ENCODE measurements at places on chromosomes 1 and 21.

- DNase-seq: no peak
Observed at GRCh38 chr21:25639551-25640201, 618 bp downstream of the JAM2 start.

DNA sequence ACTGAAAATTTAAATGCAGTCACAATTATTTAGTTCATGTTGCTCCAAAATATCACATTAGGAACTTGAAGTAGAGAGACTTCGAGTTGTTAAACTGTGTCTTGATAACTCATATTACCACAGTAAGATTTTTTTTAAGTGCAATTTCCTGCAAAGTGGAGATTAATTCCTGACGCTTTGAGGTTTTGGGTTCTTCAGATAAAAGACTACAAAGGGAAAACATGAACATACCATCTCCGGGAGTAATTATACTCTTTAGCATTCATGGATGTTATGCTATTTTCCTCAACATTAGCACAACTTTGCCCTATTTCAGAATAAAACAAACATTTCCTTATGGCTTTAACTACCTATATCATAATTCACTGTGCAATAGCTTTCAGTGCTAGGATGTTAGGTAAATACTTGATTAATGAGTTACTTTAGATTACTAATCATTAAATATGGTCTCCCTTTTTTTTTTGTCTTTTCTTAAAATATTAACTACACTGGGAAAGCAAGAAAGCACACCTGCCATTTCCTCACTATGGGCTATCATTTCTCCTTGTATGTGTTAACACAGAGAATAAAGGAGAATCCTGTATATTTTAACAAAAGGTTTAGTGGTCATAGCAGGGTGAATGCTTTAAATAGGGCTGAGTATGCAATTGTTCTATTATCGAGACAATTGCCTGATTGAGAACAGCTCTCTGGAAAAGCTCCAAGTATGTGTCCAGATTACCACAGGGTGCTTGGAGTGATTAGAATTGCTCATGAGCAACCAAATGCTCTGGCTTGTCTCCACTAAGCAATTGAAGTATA lies 252.5 kb upstream of the C1orf105 start:
- DNase-seq: no peak

- no peak for DNase-seq
Observed at GRCh38 chr21:40516335-40516734, 330.6 kb downstream of the DSCAM start.

GRCh38 chr1:209767706-209768105 lies 11.9 kb downstream of the TRAF3IP3 start:
- DNase-seq: no peak

GRCh38 chr1:218971156-218971555 lies 202.5 kb upstream of the LYPLAL1 start:
- no peak for DNase-seq

DNA sequence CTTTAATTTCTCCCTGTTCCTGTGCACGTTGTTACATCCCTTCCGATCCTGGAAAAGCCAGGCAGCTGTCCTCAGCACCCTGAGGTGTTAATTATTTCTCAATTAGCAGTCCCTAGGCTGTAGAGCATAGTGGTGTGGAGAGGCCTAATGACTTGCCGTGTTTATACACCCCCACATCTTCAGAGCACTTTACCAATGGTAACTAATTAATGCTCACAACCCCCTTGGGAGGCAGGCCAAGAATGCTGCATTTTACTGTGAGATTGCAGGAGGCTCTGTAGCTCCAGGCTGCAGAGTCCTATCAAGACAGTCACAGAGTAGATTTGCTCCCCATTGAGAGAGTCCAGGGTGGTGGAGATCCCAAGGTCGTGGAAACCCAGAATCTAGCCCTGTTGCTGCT lies 2.4 kb upstream of the PARS2 start:
- no peak for DNase-seq

DNA sequence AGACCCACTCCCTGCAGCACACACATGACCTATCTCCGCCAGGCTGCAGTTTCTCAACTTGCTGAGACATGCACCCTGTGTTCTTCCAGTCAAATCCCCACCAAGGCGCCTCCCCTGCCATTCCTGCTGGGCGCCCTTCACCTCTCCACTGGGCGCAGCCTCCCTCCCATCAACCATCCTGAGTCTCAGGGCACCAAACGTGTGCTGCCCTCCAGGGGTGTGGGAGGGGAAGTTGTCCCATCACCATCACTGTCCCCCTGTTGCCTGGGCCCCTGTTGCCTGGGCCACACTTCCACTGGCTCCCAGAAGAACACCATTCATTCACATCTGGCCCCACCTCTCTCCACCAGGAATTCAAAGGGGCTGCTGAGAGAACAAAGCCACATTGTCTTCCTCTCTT lies 44.9 kb upstream of the EFHD2 start:
- DNase-seq: no peak

DNA sequence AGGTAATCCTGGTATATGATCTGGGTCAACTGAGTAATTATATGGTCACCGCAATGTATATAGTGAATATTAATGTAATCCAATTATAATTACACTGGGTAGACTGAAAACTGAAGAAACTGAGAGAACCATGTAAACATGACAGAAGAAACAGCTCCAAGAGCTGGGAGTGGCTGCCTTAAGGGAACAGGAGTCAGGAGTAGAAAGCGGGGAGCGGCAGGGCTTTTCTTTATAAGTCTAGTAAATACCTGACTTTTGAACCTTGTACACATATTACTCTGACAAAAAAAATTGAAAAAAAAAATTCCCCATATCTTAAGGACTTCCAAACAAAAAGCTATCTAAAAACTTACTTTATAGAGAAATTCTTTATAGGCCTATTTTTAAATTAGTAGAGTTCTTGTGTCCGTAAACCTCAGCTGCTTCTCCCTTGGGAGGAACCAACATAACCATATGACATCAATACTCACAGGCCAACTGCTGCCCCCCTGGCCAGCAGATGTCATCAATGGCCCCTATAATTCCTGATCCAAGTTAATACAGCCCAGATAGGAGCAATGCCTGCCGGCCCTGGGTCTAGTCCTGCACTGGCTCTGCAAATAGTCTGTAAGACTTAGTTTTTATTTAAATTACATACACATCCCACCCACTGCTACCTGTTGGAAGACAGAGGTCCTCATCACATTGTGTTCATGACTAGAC lies 33.8 kb downstream of the THAP3 start:
- no peak for DNase-seq

- DNase-seq: no peak
Observed at GRCh38 chr1:162487241-162487640, 10.4 kb upstream of the UHMK1 start.

DNA sequence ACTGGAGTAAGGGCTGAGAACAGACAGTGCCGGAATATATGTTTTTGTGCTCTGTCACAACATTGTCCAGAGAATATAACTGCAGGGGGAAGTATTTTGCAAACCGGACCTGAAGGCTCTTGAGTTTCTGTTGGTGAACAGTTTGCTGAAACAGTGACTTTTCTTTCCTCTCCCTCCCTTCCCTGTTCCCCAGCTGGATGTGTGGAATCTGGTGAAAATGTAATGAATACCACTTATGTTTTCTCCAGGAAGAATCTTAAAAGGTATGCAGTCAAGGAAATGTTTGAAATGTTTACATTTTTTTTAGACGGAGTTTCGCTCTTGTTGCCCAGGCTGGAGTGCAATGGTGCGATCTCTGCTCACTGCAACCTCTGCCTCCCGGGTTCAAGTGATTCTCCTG lies 23.4 kb downstream of the CHAF1B start:
- DNase-seq: no peak

DNA sequence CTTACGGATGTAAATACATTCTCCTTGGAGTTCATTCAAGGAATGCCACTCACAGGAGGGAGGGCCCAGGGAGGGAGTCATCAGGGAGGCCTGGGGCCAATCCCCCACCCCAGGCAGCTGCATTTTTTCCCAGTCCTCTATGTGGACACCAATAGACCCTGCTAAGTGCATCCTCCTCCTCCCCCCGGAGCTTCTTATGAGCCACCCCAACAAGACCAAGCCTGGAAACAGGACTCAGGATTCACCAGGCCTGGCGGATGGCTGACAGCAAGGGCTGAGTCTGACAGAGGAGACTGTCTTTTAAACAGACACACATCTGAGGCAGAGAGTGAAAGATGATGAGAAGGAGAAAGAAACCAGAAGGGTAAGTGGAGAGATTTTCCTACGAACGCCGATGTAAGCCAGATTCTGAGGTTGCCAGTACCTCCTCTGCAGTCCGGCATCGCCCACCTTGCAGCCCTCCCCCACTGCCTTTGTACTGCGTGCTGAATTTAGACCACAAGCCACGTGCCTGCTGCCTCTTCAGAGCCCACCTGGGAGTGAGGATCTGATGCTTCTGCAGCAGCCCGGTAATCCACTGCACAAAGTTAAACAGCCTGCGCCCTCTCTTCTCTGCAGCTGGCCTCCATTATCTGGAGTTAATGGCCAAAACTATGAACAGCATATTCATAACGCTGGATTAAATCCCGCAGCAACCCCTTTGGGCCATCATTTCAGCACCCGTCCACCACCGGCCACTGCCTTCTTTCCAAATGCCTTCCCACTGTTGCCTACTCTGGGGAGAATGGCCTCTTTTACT lies 17.6 kb upstream of the SFPQ start:
- peak; percentile 53 for DNase-seq

GRCh38 chr1:174013864-174014418 lies 8.2 kb downstream of the RC3H1 start:
- no peak for DNase-seq

- no peak for DNase-seq
Observed at GRCh38 chr1:64396817-64397216, 73.1 kb upstream of the CACHD1 start.

All from NCI-H2107 (cell line).